ENCODE measurements at places on chromosomes 13 and 19.
A peak's percentile ranks its signal among the peaks of the same experiment; 100 is the strongest.

DNA sequence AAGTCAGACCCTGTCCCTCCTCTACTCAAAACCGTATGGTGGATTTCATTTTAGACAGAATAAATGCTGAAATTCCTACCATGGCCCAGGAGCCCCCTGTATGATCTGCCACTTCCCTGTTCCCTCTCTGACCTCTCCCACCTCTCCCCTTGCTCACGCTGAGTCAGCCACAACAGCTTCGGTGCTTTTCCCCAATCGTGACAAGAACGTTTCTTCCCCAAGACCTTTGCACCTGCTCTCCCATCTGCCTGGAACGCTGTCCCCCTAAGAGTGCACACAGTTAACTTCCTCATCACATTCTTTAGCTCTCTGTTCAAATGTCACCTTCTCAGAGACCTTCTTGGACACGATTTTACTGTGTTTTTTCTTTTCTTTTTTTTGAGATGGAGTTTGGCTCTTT is 2.3 kb downstream of the VRK3 start:
- no peak for DNase-seq

GRCh38 chr13:113022745-113023574 is 53.9 kb downstream of the MCF2L start:
- DNase-seq = no peak

DNA sequence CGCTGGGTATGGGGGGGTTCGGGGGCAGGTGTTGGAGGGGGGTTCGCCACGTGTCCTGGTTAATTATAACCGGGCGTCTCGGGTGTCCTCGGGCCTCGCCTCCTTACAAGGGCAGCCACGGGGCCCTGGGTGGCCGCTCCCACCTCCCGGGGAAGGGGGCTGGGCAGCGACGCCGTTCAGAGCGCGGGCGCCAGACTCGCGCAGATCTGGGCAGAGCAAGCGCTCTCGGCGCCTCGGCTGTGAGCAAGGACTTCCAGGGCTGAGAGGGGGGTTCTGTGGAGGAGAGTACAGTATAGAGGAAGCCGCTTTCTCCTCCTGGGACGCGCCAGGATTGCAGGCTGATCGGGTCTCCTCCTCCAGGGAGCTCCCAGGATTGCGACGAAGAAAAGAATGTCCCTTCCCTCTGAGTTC is 1.0 kb upstream of the CKM start:
- no peak for DNase-seq

DNA sequence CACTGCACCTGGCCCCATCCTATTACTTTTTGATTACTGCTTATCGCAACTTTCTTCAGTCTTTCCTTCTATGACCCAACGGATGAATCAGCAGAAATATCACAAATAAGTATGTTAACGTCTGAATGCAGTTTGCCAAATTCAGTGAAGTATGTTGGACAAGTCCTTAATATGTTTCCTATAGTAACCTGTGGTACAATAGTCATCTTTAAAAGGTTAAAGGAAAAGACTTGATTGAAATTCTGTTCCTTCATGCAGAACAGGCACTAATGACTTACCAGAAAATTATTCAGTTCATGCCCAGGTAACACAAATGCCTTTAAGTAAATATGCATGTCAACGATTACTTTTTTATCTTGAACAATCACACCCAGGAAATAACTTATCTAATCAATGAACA is 242.6 kb downstream of the KCTD12 start:
- DNase-seq = no peak

DNA sequence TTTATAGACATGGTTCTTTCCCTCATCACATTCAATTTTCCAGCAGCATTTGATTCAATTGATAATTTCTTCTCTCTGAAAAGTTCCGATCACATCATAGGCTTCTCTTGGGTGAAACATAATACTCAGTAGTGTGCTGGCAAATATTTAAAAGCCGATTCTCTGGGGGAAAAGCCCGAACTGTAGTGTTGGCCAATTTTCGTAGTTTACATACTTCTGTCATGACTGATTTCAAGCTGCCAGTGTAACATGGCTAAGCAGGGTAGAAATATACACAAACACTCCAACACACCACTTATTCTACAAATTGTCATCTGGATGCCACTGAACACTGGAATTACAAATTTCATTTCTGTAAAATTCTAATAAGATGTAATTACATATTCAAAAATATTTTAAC is 56.1 kb upstream of the FREM2 start:
- peak; percentile 16 for DNase-seq

DNA sequence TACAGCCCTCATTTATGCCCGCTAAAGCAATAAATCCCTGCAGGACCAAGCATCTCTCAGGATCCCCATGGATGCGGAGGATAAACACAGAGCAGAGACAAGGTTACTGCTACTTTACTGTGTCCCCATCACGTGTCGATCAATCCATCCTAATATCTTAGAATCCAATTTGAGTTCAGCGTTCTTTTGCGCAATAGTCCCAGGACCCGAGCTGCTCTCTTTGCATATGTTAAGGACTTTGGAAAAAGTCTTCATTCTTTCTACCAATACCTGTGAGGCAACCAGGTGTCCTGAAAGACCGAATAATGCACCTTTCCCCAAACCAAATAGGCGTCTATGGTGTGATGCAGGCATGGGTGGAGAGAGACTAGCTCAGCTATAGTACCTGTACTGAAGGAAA is 38.0 kb upstream of the URAD start:
- no peak for DNase-seq

DNA sequence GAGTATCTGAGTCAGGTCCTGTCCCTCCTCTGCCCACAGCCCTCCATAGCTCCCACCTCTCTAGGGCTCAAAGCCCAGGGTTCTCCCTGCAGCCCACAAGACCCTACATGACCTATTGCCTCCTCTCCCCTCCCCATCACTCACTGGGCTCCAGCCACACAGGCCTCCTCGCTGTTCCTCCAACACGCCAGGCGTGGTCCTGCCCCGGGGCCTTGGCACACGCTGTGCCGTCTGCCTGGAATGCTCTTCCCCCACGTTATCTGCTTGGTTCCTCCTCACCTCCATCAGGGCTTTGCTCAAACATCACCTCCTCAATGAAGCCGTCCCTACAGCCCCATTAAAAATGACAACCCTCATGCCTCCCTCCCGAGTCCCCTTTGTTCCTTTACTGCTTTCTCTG is 21.1 kb downstream of the PTPRS start:
- no peak for DNase-seq

DNA sequence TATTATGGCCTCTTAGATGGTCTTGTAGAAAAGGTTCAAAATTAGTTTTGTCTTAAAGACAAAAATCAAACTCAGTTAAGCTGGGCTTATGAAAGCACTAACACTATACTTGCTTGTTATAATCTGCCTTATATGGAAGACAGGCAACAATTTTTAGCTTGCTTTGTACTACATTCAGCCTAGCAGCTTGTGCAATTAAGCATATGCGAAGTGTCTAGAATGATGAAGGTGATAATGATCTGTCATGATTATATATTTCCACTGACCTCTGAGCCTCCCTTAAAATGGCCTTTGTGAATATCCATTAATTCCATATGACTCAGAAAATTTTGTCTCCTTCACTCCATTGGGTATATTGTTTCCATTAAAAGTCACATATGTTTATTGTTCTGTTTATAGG is 834.9 kb downstream of the OLFM4 start:
- DNase-seq = no peak
